H4 (cell line): ENCODE measurements at places on chromosomes 7 and 10. TPM values are rescaled to one million over a fixed set of nuclear protein-coding genes. Genes with fewer than 3 reads are reported as not detected.

The CYTH3 gene
- 7.4 and 9.8 TPM in 2 replicates for total RNA-seq

The GHRHR gene
- not detected in 2 replicates for total RNA-seq

DNA sequence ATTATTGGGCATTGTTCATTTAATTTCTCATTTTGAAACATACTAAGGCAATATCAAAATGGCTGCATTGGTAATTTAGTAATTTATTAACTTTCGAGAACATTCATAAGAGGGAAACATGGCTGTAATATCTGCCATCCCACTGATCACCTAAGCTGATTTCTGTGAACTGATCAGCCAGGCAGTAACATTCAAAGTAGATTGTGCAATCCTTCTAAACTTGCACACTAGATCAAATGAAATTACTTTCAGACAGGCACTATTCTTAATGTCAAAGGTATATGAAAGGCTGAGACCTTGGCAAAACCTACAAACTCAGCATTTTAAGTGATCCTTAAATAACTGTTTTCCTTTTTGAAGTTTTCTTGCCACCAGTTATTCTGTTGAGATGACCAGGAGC lies 290.7 kb downstream of the CACNA2D1 start:
- DNase-seq = no peak

DNA sequence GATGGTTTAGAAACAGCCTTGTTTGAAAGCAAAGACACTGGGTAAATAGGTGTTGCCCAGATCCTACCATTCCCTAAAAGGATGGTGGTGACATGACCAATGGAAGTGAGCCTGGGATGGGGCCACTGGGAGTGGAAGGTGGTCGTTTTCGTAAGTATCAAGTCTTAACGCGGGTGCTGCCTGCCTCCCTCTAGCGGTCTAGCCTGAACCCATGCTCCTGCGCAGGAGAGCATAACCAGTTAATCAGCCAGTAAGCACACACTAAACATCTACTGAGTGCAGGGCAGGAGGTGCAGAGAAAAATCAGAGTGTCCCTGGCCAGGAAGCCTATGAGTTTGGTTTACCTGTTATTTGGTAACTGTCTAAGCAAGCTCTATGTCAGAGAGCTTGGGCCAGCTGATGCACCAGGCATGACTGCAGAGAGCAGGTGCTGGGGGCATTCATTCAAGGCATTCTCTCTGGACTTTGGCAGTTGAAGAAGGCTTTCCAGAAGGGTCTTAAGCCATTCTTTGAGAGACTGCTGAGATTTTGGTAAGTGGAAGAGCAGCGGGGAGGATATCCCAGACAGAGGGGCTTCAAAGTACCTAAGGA lies 930 bp downstream of the GARIN1A start:
- no peak for DNase-seq

DNA sequence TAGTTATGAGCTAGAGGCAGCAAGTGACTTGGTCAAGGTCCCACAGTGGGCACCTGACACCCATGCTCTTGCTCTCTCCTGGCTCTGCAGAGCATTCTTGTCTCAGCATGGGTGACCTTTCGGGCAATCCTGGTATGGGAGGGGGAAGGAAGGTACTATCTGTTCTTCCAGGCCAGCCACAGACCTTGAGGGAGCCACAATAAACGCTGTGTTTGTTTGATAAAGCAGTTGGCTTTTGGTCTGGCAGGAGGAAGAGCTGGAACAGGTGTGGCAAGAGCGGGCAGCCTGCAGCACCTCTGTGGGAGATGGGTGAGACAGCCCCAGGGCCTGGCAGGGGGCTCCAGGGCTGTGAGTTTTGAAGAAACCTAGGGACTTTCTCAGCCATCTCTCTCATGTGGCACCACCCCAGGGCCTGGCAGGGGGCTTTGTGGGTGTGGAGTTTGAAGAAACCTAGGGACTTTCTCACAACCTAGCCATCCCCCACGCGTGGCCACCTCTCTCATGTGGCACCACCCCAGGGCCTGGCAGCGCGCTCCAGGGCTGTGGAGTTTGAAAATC lies 11.4 kb downstream of the CLDN3 start:
- DNase-seq = no peak
